SW480 (cell line): ENCODE measurements at places on chromosomes 2 and 18.

- no peak for DNase-seq
Measured at GRCh38 chr18:41752826-41753225, 202.2 kb upstream of the PIK3C3 start.

DNA sequence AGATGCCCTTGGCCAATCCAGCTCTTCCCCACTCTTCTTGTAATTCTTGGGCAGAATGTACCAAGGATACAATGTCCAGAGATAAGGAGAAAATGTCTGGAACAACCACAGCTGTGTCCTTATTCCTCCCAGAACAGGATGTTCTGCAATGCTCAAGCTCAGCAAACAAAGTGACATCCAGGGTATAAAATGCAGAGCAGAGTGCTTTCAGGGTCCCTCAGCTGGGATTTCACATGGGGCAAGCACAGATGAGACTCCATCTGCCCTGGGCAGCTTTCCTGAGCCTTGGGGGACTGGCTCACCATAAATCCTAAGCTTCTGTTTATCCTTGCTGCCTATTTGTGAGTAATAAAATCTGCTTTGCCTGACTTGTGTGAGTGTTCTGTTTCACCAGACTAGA is 127.4 kb downstream of the VAPA start:
- no peak for DNase-seq

DNA sequence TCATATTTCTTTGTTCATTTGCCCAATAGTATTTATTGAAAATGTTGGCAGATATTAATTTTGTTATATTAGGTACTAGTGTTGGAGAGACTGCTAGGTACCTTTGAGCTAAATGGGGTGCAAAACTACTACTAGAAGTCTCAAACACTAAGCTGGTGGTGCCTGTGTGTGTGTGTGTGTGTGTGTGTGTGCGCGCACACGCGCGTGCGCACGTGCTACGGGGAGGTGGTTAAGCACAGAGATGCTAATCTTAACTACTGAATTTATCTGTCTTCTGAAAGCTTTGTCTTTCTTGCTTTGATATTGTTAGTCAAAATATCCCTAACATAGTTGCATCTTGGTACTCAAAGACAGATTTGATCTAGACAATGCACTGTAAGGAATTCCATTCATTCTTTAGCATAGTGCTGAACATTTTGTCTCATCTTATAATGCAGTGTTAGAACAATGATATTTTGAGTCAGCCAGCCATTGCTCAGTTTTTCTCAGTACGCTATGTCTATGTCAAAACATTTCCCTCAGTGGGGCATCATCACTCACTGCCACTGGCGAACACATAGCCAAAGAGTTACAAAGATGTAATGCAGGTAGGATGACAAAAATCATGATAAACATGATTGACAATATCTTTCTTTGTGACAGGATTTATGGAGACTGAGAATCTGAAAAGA is 396.0 kb upstream of the RGPD4 start:
- DNase-seq: no peak

DNA sequence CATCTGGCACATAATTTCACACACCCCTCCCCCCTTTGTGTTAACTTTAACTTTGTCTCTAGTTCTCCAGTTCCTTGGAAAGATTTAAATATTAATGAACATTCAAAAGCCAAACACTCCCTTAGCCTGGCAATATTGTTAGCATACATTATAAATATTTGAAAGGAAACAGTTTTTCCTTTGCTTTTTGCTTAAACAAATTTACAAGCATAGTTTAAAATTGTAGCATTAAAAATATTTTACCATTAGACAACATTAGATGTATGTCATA is 113.1 kb upstream of the SLC38A11 start:
- DNase-seq: no peak

- no peak for DNase-seq
Measured at GRCh38 chr2:219234331-219234730, 4.7 kb downstream of the ANKZF1 start.

DNA sequence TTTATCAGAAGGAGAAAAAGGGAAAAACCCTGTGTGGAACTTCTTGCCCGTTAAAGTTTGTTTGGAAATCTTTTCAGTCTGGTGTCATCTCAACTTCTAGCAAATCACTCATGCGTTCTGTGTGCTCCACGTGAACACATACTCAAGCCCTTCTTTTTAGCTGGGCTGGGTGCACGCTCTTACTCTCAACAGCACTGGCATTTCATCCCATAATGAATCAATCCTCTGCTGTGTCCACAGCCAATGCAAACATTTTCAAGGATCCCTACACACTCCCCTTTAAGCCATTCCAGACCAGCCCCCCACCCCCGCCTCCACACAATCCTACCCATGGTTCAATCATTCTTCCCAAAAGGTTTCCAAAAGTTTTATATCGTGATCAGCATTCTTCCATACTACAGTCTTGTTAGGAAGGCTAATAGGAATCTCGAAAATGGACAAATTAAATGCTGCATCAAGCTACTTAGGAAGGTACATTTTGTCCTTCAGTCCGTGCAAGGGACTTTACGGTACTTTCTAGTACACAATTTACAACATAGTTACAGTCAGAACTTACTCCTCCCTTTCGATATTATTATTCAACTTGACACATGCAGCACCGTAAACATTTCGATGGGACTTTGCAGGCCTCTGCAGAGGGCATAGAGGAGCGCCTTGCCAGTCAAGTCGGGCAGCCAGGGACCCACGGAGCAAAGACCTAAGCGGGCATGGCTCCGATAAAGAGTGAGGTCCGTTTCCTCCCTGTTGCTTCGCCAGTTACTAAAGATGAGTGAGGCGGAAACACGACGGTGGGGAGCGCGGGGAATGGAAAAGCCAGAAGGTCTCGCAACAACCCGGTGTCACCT is 1.4 kb downstream of the PTGR3 start:
- DNase-seq: no peak

GRCh38 chr2:42951263-42951938 is 159.0 kb upstream of the HAAO start:
- no peak for DNase-seq

GRCh38 chr2:214960677-214961076 is 151.2 kb upstream of the BARD1 start:
- DNase-seq: no peak
